ENCODE measurements at places on chromosomes 6 and 20.

DNA sequence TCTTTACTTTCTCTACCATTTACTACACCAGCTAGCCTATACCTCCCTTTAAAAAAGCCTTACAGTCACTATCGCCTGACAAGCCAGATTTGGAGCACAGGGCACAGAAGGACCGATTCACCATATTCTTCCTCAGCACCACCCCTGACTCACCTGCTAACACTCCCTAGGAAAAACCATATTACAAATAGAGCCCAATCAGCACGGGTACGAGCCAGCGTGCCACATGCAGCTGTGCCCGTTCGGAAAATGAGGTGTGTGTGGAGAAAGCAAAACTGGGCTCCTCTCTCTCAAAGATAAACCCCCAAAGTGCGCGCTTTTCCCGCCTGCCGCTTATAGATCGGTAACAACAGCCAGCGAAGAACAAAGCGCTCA lies 1.2 kb downstream of the SYNCRIP start:
- DNase-seq = no peak

DNA sequence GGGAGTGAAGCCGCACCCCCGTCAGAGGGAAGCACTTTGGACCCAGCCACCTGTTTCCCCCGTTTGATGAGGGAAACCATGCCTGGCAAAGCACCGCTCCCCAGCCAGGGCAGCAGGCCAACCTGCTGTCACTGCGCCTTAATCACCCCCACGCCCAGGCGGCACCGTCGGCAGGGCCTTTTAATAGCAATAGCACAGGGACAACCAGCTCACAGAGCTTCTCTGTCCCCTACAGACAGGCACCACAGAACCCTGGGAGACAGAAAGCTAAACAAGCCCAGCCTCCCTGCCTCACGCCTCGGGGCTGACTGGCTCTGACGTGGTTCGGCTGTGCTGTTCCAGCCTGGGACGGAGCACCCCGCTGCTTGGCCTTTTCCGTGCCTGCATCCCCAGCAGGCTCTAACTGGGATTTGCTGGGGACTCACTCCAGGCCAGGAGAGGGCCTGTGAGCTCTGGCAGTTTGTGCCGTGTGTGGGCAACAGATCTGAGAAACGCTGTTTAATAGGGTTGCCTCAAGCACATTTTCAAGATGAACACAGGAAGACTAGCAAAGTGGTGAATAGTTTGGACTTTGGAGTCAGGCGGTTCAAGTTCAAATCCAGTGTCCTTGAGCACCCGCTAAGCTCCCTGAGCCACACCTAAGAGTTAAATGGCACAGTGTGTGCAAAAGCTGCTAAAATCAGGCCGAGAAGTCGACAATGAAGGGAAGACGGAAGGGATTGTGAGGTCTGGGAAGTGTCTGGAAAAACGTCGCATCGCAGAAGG lies 223.8 kb downstream of the NRN1 start:
- no peak for DNase-seq

- no peak for DNase-seq
Measured at GRCh38 chr6:36142971-36143838, 12.9 kb downstream of the MAPK13 start.

DNA sequence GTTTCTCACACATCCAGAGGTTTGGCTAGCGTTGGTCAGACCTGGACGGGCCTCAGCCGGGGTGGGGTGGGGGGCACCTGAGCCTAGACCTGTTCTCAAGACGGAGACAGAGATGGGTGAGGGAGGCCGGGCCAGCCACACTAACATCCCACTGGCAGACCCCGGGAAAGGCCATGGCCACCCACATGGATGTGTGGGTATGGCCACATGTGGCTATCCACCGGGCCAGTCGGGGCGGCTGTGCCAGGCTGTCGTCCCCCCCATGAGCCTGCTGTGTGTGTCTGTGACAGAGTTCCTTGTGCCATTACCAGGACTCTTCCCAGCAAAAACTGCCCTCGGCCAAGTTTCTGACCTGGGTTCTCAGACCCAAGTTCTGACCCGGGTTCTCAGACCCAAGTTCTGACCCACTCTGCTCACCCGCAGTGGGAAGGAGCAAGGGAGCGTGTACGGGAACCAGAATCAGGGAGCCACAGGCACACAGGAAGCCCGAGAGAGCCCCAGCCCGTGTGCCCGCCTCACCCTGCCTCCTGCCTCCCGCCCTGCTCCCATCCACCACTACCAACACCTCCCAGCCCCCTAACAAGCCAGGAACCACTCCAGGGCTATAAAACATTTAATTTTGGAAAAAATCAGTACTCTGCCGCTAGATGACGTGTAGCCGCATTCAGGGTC lies 255.5 kb downstream of the TAF4 start:
- DNase-seq = no peak

DNA sequence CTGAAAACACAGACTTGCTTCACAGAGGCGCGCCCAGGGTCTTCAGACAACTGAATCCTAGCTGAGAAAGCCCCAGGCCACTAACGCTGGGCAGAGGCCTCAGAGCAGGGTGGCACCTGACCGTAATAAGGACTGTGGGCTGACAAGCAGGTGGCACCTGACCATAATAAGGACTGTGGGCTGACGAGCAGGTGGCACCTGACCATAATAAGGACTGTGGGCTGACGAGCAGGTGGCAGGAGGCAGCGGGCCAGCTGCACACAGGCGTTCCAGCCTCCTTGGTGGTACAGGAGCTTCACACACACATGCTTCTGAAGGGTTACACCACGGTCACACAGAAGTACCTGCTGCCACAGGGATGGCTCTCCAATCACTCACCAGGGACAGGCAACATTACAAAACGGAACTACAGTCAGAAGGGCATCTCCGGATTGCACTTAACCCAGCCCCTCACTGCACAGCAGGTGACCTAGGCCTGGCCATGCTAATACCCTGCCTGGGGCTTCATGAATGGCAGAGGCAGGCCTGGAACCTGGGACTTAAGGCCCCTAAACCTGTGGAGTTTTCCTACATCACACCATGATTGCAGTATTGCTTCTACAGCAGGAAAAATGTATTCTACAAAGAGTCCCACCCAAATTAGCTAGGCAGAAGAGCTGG lies 50.8 kb downstream of the PSMG4 start:
- DNase-seq = no peak

GRCh38 chr20:53413186-53413631 lies 180.4 kb downstream of the ZNF217 start:
- DNase-seq = peak; percentile 16

DNA sequence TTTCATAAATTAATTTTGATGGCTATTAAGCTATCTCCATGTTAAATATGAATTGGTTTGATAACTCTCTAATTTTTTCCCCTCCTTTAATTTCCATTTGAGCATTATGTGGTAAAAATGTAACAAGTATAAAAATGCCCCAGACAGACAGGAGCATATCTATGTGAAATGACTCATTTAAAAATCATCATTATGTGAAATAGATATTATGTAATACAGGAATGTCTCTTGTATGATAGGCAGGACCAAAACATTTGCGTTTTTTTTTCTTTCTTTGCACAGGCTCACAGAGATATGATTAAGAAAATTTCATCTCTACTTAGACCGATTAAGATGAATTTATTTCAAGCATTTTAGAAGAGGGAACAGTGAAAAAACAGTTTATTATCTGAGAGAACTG lies 95.8 kb downstream of the AKAP7 start:
- no peak for DNase-seq
